Effector memory CD8-positive, alpha-beta T cell (primary cell): ENCODE measurements at places on chromosomes 5 and 9.

- no peak for DNase-seq
Observed at GRCh38 chr9:100933656-100934055, 94.9 kb upstream of the PLPPR1 start.

DNA sequence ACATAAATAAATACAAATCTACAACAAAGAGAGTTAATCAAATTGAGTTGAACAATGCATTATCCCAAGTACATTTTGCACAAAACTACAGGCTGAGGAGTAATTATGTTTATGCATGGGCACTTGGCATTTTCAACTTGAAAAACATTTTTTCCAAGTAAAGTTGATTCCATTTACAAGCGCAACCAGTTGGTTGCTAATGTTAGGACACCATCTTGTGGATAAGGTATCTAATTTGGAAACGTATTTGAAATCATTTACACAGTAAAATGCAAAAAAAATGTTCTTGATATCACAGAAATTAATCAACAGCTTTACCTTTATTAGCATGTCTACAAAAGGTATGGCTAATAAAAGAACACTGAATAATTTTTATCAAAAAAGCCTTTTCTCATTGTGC, 18.8 kb downstream of the FTMT start:
- DNase-seq: no peak

DNA sequence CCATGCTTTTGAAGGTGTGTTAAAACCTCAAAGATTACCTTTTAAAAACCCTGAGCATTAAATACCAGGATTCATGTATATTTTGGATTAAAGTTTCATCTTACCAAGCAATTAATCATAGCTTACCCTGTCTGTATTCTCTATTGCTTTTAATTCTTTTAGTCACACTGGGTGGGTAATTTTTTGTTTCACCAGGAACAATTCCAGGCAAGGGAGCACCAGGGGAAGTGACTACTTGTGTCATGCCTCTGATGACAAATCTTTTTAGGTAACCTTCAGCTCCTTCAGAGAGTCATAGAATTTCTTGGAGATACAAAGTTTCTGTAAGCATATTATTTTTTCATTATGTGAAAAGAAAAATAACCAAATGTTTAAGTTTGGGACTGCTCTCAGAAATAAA, 33.4 kb upstream of the ANXA1 start:
- DNase-seq: no peak

GRCh38 chr5:135185481-135186065, 151.5 kb upstream of the PITX1 start:
- no peak for DNase-seq

DNA sequence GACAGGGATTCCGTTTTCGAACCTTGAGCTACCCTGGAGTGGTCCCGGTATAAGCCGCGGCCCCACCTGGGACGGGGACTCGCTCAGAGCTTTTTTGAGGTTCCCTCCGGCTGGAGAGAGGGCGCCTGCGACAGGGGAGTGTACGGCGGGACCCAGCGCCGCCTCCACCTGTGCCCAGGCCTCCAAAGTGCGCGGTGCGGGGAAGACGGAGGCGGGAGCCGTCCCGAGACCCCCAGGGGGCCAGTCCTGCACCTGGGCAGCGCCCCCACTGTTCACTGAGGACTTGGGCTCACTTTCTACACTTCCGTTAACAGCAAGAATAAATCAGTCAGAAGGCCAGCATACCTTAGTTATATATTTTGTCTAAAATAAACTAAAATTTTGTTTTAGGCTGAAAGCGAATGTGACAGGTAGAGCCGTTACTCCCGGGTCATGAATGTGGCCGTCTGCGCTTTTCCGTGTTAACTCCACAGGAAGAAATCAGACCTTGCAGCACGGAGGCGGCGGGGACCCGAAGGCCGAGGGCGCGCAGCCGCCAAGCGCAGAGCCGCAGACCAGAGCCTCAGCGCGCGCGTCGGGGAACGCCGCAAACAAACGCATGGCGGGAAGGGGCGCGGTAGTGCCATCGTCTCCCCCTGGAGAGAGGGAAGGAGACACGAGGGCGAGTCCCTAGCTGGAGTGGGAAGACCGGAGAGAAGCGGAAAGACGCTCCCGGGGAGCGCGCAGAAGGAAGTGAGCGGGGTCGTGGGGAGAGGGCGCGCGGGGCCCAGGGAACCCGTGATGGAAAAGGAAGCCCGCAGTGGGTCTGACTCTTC, 14.1 kb downstream of the TRIM7 start:
- no peak for DNase-seq

DNA sequence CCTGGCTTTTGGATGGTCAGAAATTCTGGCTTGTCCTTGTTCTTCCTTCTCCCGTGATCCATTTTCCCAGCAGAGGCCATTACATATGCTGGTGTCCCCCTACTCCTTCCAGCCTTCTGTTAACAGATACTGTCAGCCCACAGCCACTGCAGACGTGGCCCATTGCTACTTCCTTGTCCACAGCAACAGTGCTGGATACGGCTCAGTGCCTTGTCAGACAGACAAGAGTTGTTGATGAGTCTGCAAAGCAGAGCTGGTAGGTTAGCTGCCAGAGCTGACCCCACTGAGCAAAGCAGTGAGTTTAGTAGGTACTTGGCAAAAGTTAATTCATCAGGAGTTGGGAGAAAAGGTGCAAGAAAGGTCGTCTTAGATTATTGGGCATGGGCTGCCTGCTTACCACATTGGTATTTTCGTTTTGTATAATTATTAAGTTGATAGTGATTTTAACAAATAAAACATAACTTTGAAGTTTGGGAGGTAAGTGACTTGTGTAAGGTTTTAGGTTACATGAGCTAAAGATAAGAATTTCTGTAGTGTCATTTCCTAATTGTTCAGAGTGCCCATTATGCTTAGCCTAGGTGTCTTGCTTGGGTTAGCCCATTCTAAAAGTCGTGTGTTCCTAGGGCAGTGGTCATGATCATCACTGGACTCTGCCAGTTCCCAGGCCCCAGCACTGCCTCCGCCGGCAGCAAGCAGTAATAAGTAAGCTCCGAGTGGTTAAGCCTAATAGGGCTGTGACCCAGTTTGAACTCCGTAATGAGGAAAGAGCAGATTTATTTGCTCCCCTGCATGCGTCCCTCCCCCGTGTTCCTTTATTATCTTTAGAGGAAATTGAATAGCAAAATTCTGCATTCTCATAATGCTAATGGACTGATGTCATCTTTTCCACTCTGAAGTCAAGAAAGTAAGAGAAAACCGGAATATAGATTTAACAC, 292.0 kb downstream of the FANCC start:
- DNase-seq: no peak

- DNase-seq: no peak
Observed at GRCh38 chr5:88298425-88298824, 29.8 kb upstream of the TMEM161B start.

- no peak for DNase-seq
Observed at GRCh38 chr5:153798830-153799229, 239.9 kb downstream of the FAM114A2 start.

DNA sequence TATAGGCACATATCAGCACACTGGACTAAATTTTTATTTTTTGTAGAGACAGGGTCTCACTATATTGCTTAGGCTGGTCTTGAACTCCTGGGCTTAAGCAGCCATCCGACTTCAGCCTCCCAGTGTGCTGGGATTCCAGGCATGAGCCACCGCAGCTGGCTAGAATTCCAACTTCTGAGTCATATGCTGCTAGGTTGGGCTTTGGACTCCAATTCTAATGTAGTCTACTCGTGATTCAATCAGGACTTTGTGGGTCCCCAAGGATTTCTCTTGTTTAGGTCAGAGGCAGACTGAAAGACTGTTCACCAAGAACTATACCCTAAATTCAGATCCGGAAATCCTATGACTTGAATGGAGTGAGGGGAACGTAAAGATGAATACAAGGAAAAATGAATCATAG, 68.2 kb upstream of the CHD1 start:
- no peak for DNase-seq

DNA sequence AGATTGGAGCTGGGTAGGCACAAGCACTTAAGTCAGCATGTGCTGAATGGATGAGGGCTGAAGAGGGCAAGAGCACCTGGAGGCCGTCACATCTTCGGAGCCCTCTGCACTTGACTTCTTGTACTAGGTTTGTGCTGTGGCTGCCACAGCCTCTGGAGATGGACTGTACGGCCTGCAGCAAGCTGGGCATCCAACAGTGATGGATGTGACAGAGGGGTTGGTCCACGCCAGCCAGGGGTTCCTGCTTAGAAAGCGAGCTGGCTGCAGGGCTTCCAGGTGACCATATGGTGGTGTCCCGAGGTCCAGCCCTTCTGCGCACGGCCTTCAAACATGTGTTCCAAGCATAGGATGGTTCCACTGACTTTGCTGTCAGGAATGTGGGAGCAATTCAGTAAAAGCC, 65.1 kb upstream of the PHYKPL start:
- DNase-seq: no peak

DNA sequence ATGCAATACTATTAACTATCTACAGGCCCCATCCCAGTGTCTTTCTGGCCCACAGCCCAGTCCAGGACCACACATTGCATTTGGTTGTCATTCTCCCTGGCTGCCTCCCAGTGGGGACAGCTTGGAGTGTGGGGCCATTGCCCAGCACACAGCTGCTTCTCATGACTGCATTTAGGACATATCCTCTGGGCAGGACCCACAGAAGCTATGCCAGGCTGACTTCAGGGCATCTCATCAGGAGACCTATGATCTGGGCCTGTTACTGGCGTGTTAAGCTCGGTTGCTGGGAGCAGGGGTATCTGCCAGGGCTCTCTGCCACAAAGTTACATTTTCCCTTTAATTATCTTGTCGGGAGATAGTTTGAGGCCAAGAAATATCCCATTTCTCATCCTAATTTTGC, 32.1 kb upstream of the CLPTM1L start:
- DNase-seq: no peak

- DNase-seq: peak; percentile 16
Observed at GRCh38 chr5:127229185-127229889, 61.3 kb upstream of the MEGF10 start.

DNA sequence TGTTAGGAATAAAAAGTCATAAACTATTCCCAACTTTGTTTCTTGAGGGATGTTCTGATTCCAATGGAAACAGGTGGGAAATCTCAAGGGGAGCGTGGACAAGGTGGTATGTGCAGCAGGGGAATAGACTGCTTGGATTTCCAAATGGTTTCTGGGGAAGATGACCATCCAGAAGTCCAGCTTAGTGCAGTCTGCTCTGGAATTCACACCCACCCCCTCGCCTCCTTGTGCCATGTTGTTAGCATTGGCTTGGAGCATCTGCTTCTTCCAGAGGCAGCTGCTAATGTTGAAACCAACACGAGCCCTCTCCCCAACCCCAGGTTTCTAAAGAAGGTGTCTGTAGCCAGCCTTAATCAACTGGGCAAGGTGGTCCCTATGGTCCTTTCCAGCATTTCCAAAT, 90.9 kb downstream of the PDE6A start:
- no peak for DNase-seq

GRCh38 chr9:114223564-114224246, 68.4 kb downstream of the COL27A1 start:
- no peak for DNase-seq

DNA sequence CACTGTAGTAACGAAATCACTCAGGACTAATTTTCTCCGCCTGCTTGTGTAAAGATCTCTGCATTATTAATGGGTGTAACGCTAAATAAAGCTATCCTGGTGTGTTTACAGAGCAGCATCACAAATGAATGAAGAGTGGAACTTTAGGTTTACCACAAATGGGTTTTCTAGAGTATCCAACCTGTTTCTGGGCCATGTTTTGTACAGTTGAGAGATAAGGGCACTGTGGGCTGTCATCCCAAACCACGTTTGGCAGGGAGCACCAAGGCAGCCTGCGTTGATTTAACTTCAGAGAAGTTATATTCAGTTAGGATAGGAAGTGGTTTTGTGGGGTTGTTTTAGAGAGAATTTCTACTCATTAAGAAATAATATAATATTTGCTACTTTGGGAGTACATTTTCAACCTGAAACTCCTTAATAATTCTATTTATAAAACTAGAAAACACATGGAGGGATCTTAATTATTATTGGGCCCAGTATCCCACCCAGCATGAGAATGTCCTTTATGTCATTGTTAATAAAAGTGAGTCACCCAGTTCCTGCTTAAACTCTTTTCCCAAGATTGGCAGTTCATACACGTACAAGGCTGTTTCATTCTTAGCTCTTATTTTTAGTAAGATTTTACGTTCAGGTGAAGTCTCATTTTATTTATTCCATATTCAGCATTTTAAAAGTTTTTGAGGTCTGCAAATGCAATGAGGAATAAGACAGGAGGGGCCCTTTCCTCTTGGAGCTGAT, 8.0 kb downstream of the KCNN2 start:
- DNase-seq: no peak

GRCh38 chr5:6319116-6319515, 59.2 kb downstream of the MED10 start:
- DNase-seq: no peak

GRCh38 chr9:95425910-95426551, 90.7 kb downstream of the PTCH1 start:
- DNase-seq: no peak

- DNase-seq: no peak
Observed at GRCh38 chr5:132714456-132715307, 22.7 kb downstream of the KIF3A start.

GRCh38 chr5:56659971-56660370, 155.4 kb upstream of the MAP3K1 start:
- no peak for DNase-seq

GRCh38 chr9:72274916-72275315, 90.1 kb downstream of the ZFAND5 start:
- DNase-seq: no peak

DNA sequence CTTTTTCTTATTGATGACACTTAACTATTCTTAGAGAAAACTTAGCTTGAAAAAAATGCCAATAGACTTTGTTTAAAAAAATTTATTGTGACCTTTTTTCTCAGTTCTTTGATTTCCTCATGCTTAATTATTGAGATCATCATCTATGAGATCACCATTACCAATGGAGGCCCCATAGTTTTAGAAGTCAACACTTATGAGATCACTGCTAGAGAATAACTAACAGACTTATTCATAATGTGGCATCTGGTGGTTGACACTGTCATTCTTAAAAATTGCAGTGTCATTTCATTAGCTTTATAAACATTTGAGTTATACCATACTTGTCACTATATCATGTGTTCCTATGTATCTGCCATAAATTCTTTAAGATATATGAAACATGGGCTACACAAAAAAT, 14.9 kb upstream of the FEM1C start:
- DNase-seq: no peak

GRCh38 chr5:5217371-5217770, 77.2 kb downstream of the ADAMTS16 start:
- no peak for DNase-seq

DNA sequence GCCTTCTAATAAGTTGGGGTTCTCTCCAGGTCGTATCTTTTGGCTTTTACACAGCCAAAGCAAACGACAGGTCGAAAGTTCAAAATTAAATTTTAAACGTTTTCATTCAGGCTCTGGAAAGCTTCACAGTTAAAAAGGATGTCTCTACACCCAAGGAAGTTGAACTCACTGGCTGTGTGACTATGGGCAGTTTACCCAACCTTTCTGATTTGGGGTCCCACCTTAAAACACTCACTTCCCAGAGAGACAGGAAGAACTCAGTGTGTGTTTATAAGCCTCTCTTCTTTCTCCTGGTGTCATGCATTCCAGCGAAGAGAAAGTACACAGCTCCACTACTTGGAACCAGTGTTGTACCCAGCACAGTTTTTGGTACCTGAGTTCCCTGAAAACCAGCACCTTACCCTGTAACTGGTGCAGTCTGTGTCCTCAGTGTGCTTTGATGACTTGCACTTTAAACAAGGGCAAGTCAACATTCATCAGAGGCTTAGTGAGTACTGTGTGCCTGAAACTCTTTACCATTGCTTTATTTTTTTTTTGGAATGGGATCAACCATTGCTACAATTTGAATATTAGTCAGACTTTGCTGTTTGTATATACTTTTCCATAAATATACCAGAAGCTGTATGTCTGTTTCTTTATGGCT, 1.7 kb downstream of the SRD5A1 start:
- no peak for DNase-seq
